ENCODE measurements at places on chromosomes 2 and 18.

DNA sequence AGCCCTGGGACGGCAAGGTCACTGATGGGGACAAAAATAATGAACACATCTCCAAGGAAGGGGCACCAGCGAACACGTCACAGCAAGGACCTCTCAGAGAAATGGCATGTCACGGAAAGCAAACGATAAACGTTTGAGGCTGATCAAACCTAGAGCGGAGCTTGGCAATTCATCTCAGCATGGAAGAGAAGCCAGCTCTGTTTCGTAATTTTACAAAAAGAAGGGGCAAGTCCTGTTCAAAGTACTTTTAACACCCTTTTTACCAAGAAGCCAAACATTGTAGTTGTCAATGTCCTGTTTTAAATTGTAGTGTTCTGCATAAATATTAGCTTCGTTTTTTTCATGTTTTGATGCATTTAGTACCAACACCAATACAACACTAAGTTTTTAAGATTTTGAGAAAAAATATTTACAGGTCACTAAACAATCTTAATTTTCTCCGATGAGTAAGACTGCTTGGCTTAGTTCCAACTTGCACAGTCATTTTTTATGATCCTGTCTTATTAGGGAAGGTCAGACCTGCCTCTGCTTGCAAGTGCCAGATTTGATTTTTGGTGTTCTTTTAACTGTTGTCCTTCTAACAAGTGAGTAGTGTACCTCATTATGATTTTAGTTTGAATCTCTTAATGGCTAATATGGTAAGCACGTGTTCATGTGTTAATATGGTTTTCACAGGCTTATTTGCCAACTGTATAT, 818.5 kb upstream of the SALL3 start:
- no peak for DNase-seq

GRCh38 chr18:42011053-42011452, 56.0 kb downstream of the PIK3C3 start:
- DNase-seq = no peak

DNA sequence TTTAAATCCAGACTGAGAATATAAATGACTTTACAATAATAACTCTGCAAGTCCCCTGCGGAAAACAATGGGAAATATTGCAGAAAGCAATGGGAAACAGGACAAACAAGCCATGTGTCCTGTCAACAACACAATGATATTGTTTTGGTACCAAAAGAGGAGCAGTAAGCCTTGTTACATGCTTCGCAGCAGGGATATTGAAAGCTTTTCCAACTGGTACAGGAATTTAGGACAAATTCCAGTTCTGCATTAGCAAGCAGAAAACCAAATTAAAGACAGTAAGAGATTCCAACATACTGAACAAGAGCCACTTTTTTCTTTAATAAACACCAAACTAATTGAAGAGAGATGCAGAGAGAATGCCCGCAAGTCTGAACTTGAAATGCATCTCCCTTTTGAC, 30.0 kb downstream of the FRZB start:
- DNase-seq = no peak

- no peak for DNase-seq
Measured at GRCh38 chr2:197973772-197974171, 169.4 kb downstream of the PLCL1 start.

- no peak for DNase-seq
Measured at GRCh38 chr2:223475901-223476300, 126.3 kb downstream of the SCG2 start.

DNA sequence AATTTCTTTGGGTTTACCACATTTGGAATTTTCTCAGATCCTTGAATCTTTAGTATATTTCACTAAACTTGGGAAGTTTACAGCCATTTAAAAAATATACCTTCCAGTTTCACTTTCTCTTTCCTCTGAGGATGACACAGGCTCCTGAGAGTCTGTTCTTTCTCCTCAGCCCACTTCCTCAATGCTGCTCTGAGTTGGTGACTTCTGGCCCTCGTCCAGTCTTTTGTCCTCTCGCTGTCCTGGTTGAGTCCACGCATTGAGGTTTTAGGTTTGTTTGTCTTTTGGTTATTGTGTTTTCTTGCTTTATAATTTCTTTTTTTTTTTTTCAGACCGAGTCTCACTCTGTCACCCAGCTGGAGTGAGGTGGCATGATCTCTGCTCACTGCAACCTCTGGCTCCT, 40.7 kb upstream of the GALR1 start:
- DNase-seq = peak; percentile 78

DNA sequence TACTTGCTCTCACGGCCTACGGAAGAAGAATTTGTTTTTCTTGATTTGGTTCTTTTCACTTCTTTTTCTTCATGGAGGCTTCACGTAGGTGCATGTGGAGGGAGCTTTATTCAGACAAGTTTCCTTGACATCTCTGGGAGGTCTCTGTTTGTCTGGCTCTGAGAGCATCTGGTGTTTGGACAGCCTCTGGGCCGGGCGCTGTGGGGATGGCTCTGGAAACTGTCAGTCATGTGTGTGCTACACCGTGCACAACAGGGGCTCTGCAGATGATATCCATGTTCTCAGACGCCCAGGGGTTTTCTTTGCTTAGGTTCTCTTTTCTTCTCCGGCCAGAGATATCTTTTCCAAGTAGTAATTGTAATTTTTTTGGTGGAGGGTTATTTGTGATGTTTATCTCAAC, 130.7 kb downstream of the SH3RF3 start:
- no peak for DNase-seq

DNA sequence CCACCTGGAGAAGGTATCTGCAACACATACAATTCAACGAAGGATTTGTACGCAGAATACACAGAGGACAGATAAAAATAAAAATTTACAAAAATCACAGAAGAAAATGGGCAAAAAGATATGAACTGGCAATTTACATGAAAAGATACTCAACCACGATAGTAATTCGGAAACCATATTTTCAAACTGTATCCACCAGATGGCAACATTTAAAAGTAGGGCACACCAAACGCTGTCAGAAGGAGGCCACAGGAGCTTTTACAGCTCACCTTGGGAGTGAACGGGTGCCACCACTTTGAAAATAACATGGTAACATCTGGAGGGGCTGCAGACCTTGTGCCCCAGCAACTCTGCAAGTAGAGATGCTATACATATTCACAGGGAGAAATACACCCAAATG, 9.8 kb downstream of the KIF1A start:
- DNase-seq = no peak

- DNase-seq = peak; percentile 37
Measured at GRCh38 chr2:169965495-169965894, 138.2 kb downstream of the UBR3 start.

Data from A172 (cell line).